Lower leg skin (tissue), 4 donors: ENCODE measurements at places on chromosomes 5 and 9. TPM values are rescaled to one million over a fixed set of nuclear protein-coding genes. Genes with fewer than 3 reads are reported as not detected.

DNA sequence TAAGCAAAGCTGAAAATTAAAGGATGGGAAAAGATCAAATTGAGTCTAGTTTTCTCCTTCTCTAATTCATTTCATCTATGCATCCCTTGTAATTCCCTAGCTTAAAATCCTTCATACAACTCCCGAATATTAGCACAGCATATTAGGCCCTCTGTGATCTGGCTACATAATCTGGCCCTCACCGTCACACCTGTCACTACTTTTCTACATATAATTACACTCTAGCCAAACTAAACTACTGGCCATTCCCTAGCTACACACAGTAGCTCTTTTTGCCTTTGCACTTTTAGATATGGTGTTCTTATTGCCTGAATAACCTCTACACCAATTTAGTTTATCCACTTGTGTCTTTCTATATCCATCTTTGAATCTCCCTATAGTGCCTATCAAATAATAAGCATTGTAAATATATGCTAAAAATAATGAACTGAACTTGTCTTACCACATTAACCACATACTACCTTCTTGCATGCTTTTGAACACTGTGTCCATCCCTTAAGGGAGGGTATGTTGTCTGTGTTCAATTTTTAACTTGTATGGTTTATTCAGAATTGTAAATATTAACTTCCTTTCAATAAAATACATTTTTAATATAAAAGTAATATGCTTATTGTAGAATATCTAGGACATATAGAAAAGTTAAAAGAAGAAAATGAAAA is 15.9 kb downstream of the RANBP6 start:
- DNase-seq, result no peak

GRCh38 chr5:158317507-158317906 is 458.6 kb upstream of the CLINT1 start:
- DNase-seq, result no peak

- DNase-seq, result no peak
Observed at GRCh38 chr5:166102947-166103346, 2188.5 kb upstream of the WWC1 start.

The UNC5A gene
- total RNA-seq, result 0.25 TPM

The FCN2 gene
- not detected for total RNA-seq

The STPG3 gene
- total RNA-seq, result not detected

The C6 gene
- total RNA-seq, result 3.0 TPM
